ENCODE measurements at places on chromosomes 11 and 22. TPM values are rescaled to one million over a fixed set of nuclear protein-coding genes. Genes with fewer than 3 reads are reported as not detected.

GRCh38 chr11:57515332-57516060, at the start of gene SLC43A1:
SLC43A1 (minus strand) TSS chr11:57515702; CDS start chr11:57514111, 1,591 bp downstream.
- peak; percentile 67 for DNase-seq

GRCh38 chr11:64553554-64554201, 37.3 kb upstream of the SLC22A12 start:
- no peak for DNase-seq

DNA sequence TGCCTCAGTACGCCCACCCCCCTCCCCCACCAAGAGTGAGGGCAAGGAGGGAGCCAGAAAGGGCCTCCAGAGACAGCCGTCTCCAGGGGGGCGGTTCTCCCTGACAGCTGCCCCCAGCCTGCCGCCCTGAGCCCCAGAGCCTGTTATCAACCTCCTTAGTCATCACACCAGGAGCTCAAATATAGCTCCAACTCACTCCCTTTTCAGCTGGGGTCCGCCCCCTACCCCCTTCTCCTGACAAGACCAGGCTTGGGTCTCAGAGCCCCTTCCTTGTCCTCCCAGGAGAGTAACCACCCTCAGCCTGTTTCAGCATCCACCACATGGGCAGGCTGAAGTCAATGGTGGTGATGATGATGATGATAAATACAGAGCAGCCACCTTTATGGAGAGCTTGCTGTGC, 2.5 kb upstream of the INPP5J start:
- no peak for DNase-seq

Gene OR5P2
- not detected for total RNA-seq

Gene CRACR2B
- 129 TPM for total RNA-seq

GRCh38 chr22:44689173-44689572, 12.8 kb upstream of the PRR5 start:
- DNase-seq = no peak

Gene TECTA
- total RNA-seq = 0.82 TPM

Gene ACTN3
- 0.09 TPM for total RNA-seq

- DNase-seq = no peak
Measured at GRCh38 chr22:27122574-27122973, 465.2 kb downstream of the MIAT start.

- DNase-seq = peak; percentile 61
Measured at GRCh38 chr11:88337987-88338668, 592 bp upstream of the CTSC start.

GRCh38 chr11:106854429-106854828, 163.8 kb downstream of the GUCY1A2 start:
- DNase-seq = no peak

Gene OSBP2
- 2.9 TPM for total RNA-seq

Gene PLEKHA7
- 120 TPM for total RNA-seq

Gene OVOL1
- 34.3 TPM for total RNA-seq
